ENCODE measurements at places on chromosomes 2 and 18.

DNA sequence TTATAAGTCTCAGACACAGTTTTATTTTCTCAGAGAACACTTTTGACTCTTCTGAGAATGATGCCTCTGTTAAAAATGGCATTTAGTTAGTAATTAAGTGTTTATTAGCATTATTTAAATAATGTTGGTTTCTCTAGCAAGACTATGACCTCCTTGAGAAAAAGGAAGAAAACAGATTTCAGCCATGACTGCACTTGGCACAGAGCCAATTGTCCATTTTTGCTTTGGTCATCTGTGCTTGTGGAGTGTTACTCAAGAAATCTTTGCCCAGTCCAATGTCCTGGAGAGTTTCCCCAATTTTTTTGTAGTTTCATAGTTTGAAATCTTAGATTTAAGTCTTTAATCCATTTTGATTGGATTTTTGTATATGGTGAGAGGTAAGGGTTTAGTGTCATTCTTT is 1229.4 kb upstream of the FAM98A start:
- no peak for DNase-seq

DNA sequence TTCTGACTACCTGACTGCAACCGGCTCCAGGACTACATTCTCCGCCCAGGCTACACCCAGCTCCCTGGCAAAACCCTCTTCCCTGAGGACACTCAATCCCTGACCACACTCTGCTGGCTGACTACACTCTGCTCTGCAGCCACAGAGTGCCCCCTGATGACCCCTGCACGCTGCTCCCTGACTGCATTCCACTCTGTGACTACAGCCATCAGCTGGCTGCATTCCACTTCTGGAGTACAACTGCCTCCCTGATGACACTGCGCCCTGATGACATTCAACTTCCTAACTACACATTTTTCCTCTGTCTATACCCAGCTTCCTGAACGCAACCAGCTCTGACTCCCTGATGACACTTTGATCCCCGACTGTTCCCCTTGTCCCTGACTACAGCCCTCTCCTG is 71.3 kb upstream of the NRXN1 start:
- DNase-seq: peak; percentile 77

DNA sequence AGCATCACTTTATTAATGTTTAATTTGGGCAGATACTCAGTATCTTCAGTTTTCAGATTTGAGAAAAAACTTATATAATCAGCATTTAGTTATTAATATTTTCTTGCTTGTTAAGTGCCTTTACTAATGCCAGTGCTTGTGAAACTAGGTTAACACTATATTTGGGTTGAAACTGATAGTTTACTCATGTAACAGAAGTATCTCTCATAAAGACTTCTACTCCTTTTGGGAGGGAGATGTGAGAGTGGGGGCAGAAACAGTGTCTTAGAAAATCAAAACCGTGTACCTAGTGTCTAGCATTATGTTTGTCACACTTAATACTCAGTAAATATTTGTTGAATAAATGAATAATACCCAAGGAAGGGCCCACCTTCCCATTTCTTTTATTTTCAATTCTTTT is 129.5 kb downstream of the MSTN start:
- DNase-seq: no peak

- DNase-seq: no peak
Measured at GRCh38 chr18:71079606-71080005, 790.8 kb downstream of the SOCS6 start.

DNA sequence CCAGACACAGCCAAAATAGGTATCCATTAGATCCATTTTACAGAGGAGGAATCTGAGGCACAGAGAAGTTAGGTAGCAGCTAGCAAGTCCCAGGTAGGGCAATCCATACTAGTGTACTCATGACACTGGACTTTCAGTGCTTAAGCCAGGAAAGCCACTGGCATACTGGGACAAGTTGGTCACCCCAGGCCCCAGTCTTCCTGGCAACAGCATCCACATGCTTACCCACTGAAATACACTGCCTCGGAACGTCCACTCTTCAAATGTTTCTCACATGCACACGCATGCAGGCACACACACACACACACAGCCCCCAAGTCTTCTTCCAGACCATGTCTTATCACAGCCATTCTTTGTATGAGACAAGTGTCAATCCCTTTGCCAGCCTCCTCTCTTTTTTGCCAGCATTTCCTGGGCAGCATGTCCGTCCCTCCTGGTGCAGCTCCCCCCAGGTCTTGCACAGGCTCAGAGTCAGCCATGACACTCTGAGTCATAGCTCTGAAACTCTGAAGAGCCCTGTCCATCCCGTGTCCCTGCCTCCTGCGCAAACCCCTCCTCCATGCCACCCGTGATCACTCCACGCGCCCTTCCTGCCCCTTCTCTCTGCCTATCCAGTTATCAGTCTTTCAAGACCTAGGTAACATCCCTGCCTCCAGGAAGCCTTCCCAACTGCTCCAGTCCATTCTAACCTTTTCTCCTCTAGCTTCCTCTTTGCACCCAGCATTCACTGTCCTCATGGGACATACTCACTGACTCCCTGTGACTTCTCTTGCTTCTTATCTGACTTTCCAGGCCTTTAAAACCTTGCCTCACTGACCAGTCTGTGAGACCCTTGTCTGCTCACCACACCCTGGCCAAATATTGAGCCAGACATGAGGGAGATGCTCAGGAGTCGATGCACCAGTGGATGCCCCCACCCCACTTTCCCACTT is 10.9 kb upstream of the TEX261 start:
- DNase-seq: no peak

DNA sequence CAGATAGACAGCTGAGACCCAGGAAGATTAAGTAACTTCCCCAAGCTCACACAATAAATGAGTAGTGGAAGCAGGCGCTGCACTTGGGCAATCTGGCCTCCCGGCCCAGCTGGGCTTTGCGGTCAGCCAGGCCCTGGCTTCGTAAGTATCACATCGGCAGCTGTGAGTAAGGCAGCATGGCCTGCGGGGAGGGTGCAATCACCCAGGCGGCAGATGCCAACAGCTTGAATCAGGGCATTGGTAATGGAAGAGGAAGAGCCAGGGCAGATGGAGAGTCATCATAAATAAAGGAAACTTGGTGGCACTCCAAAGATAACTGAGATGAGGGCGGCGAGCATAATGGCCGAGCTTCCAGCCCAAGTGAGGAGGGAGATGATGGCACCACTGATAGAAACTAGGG is 217.9 kb upstream of the PID1 start:
- no peak for DNase-seq

All from fibroblast of skin of scalp (primary cell).